ENCODE measurements at places on chromosomes 2 and 18.

- DNase-seq: no peak
Observed at GRCh38 chr18:62371436-62371835, 46.3 kb downstream of the TNFRSF11A start.

GRCh38 chr2:189177251-189177840, 2.2 kb downstream of the COL5A2 start:
- DNase-seq: no peak

DNA sequence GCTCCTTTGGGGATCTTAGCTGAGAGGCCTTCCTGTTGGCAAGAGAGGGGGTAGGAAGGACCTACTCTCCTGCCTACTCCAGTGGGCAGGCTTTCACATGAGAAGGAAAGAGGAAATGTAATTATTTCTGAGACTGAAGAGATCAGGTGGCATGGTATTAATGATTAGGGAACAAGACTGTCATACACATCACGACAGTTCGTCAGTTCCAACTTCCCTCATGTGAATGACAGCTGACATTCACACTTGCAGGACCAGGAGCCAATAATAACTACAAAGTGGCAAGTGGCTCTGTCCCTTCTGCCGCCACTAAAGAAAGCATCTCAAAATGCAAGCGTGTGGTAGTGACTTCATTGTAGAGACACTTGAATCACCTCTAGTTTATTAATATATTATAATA, 90.0 kb downstream of the ZCCHC2 start:
- DNase-seq: no peak

DNA sequence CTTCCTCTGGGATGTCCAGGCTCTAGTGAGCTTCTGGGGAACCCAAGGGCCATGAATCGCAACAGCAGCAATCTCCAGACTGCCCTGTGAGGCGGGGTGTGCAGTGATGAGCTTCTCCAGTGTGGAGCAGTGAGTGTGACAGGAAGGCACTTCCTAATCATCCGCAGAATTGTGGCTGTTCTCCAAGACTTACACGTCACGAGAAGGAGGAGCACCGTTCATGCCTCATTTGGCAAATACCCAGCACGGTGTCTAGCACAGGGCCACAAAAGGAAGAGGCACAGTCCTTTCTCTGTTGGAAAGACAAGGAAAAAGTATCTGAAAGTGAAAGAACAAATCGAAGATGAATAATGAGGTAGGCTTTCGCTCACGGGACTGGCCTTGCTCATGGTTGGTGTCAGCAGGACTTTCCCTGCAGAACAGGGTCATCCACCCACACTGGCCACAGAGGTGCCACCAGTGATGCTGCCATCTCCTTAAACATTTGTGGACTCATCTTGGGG, 125.1 kb upstream of the HAAO start:
- DNase-seq: no peak

DNA sequence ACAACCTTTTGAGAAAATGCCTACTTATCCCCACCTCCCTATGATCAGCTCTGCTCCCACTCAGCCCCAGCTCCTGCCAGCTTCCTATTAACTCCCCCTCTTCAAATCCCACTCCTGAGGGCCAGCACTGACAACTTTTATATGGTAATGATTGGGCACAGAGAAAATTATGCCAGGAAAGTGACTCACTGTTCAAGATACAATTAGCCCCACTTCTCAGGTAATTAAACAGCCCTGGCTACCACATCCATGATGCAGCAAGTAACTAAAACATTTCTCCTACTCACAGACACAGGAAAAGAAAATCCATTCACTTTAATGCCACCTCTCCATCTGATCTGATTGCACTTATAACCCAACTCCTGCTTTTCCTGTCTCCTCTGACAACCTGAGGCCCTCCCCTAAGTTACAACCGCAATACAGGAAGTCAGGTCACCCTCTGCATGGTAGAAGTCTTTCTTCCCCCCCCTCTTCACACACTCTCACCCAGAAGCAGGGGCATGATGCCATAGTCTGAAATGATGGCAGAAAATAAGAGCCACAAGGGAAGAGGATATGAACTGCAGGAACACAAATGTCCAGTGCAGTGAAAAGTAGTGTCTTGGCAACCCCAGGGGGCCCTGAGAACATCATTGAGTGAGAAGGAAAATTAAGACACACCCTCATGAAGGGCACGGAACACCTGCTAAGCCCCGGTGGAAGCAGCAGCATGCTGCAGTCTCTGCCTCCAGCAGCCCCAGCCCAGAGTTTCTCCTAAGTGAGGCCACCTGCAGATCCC, 54.4 kb downstream of the STK39 start:
- DNase-seq: no peak

GRCh38 chr2:208892203-208892602, 485.6 kb downstream of the PTH2R start:
- no peak for DNase-seq

DNA sequence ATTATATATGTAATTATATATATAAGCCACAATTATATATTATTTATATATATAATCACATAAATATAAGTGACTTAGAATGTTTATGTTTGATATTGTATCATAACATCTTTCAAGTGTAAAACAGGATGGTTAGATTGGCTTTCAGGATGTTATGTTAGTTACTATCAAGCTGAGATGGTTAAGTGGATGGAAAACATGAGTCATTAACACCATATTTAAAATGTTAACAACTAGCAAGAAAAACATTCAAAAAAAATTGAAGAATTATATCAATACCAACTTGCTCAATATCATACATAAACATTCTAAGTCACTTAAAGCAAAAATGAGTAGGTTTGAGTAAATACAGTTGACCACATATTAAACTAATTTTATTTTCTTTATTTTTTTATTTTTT, 21.8 kb upstream of the RAB27B start:
- no peak for DNase-seq

- DNase-seq: no peak
Observed at GRCh38 chr18:50947899-50948298, 19.9 kb upstream of the ELAC1 start.

DNA sequence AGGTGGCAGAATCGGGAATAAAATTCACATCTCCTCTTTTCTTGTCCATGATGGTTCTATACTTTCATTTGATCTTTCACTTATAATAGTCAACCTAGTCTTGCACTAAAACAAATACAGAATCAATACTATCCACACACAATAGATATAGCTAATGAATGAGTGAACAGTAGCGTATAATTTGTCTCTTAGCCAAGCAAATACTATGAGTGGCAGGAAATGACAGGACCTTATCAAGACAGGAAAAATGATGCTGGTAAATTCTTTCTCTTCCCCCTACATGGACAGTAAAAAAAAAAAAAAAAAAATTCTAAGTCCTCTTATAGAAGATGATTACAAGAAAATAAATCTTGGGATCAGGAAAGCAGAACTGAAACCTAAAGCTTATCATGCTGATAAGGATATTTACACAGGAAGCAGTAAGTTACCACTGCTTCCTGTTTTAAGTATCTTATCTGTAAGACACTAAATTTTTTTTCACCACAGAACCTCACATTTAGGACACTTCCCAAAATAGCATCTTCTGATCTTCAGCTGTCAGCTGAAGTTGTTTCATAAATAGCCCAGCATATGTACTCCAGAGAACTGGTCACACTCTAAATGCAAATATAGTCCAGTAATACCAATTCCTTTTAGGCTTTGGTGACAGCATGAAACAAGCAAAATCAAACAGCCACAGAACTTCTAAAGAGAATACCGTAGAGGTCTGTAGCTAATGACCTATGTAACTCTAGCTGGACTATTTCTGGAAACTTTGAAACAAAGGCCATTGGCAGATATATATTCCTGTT, 27.0 kb downstream of the IRS1 start:
- no peak for DNase-seq

- DNase-seq: no peak
Observed at GRCh38 chr2:163713534-163714311, 22.1 kb downstream of the FIGN start.

- DNase-seq: no peak
Observed at GRCh38 chr2:168003876-168004275, 243.5 kb downstream of the STK39 start.

- no peak for DNase-seq
Observed at GRCh38 chr2:46663614-46664013, 184.2 kb downstream of the TMEM247 start.

DNA sequence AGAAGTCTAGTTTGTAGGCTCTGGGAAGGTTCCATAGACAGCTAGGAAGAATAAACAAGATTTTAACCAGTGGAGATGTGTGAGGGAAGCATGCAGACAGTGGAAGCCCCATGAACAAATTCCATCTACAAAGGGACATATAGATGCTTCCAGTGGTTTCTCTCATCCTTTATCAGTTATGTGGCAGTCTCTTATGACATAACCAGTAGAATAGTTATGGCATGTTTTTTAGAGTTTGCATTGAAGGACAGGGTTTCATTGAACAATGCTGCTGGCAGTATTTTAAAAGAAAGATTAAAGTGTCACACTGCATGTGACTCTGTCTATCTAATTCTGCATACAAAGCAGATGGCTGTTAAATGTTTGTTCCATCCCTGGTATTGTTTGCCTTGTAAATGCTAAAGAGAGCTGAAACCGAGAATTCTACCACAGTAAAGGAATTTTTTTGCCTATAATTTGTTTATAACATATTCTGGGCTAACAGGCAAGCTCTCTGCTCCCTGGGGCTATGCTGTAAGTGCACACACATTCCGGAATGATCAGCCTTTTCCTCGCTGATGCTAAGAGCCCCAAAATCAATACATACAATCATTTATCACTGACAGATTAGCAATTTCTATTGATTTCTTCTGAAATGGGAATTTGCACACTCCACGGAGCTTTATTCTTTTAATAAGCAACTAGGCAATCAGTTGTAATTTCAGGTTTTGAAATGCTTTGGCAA, 76.8 kb upstream of the PELI1 start:
- no peak for DNase-seq

GRCh38 chr2:128742467-128742866, 423.8 kb upstream of the HS6ST1 start:
- DNase-seq: no peak

GRCh38 chr2:213317929-213318328, 33.7 kb downstream of the SPAG16 start:
- peak; percentile 8 for DNase-seq

GRCh38 chr2:113098041-113098440, 29.4 kb upstream of the IL1RN start:
- no peak for DNase-seq

GRCh38 chr2:2331881-2332280, 806 bp upstream of the MYT1L start:
- DNase-seq: no peak

- DNase-seq: no peak
Observed at GRCh38 chr2:73970850-73971471, 13.7 kb upstream of the TET3 start.

DNA sequence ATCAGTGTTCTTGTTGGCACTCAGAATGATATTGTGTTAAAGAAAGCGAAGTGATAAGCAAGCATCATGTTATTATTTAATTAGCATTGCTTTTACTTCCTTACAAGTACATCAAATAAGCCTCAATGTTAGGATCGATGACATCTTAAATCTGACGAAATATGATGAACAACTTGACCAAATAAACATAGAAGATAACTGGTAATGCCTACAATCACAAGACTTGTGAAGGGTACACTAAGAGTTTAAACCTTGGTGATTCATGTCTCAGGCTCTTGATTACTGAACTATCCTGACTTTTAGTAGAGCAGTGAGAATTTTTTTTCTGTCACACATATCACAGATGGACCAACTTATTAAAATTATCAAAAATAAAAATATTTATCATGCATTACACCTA, 500.8 kb upstream of the ZEB2 start:
- no peak for DNase-seq

- no peak for DNase-seq
Observed at GRCh38 chr2:240956935-240957655, 41.3 kb upstream of the SNED1 start.

- DNase-seq: no peak
Observed at GRCh38 chr2:190929919-190930318, 49.3 kb downstream of the GLS start.

- no peak for DNase-seq
Observed at GRCh38 chr2:120066800-120067547, 54.1 kb downstream of the EPB41L5 start.

- no peak for DNase-seq
Observed at GRCh38 chr2:105328281-105329196, 996 bp downstream of the TGFBRAP1 start.

GRCh38 chr2:88108796-88109195, 19.1 kb downstream of the FABP1 start:
- no peak for DNase-seq

DNA sequence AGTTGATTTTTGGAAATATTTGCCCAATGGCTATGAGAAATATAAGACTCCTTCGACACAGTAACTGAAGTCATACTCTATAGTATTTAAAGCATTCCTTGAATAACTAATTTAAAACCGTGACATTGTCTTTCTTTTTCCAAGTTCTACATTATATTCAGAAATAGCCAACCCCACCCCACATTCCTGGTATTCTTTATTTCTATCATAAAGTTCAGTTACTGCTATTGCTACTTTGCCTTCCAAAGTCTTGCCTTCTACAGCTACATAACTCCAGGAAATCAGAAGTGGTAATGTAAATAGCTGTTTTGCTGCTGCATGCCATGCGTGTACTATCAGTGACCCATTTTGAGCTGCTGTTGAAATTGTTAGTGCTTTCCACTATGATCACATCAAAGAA, 45.1 kb upstream of the SETBP1 start:
- DNase-seq: no peak

DNA sequence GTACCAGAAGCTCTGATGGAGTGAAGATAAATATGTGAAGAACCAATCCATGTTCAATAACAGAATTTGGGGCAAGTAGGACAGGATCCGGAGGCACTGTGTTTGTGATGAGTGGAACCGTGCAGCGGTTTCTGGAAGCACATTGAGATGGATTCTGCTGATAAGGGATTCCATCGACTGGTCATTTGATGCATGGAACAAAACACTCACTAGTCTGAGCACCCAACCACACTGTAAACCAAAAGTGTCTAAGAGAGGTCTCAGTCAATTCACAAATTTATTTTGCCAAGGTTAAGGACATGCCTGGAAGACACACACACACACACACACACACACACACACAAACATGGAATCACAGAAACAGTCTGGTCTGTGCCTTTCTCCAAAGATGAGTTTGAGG, 459.5 kb downstream of the FBXO15 start:
- DNase-seq: no peak

- no peak for DNase-seq
Observed at GRCh38 chr2:38602136-38602731, 494 bp downstream of the HNRNPLL start.

- no peak for DNase-seq
Observed at GRCh38 chr2:224986477-224986876, 55.8 kb downstream of the DOCK10 start.
